ENCODE measurements at places on chromosomes 12 and 14.

GRCh38 chr12:47079981-47080724 is 394 bp upstream of the AMIGO2 start:
- peak; percentile 49 for DNase-seq

DNA sequence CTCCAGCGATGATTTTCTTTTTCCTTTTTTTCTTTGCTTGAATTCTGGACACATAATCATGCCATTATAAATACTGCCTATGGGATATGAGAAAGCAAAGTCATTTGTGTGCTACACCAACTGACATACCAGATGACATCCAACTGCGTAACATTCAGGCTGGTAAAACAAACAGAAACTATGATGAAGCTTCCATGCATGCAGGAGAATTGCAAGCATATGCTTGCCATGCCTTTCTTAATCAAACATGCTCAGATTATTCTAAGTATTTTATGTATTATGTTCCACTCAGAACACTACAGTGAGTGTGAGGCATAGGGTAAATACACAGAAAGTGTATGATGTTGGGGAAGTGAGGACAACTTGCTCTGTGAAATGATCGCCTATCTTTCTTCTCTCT is 97.4 kb downstream of the C12orf50 start:
- DNase-seq = no peak

- no peak for DNase-seq
Observed at GRCh38 chr12:104603545-104603973, 146.8 kb downstream of the CHST11 start.

GRCh38 chr14:63737582-63738006 is 9.7 kb upstream of the SGPP1 start:
- DNase-seq = no peak

DNA sequence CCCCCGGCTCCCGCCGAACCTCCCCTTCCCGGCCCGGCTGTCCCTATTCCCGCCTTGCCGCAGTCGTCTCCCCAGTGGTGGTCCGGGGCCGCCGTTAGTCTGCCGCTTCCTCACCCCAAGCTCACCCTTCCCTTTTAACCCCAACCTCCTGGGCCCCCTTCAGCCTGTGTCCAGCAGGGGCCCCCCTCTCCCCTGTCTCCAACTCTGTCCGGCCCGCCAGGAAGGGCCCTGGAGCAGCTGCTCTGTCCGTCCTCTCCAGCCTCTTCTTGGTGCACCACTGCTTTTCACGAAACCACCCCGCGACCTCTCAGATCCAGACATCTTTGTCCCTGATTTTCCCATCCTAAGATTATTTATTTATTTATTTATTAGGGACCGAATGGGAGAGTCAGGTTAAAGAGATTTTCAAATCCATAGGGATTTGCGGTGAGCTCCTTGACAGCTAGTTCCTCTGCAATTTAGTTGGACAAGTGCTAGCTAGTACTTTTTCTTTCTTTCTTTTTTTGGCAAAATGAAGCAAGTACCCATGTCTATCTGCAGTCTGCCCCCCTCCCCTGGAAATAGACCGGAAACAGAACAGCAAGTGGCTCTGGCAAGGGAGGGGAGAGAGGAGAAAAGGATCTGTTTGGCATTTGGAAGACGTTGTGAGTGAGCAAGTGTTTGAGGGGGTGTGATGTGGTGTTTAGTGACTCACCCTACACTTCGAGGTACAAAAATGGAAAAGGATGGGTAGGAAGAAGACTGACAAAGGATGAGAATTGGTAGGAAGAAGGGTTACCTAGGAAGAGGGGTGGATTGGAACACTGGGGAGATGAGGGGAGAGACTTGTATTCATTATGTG is 632 bp downstream of the UBR7 start:
- no peak for DNase-seq

- no peak for DNase-seq
Observed at GRCh38 chr14:95402578-95402977, 82.9 kb upstream of the CLMN start.

- no peak for DNase-seq
Observed at GRCh38 chr14:49895480-49895879, 2.6 kb downstream of the ARF6 start.

DNA sequence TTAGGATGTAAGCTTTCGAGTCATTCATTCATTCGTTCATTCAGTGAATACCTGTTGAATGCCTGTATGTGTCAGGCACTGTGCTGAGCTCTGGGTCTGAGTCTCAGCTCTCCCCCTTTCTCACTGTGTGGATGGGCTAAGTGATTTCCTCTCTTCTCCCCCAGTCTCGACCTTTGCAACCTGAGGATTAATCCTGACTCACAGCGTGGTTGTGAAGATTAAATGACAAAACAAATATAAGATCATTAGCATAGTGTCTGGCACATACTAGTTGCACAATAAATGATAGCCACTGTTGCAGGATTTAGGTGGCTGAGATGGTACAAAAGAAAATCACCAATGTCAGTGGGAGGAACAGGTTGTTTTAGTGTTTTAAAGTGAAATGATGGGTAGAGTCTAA is 136.7 kb downstream of the GPR135 start:
- DNase-seq = no peak

GRCh38 chr14:83478741-83479140 is 1945.1 kb upstream of the SEL1L start:
- DNase-seq = no peak

GRCh38 chr12:127459166-127459565 is 807.8 kb upstream of the TMEM132C start:
- DNase-seq = peak; percentile 7

DNA sequence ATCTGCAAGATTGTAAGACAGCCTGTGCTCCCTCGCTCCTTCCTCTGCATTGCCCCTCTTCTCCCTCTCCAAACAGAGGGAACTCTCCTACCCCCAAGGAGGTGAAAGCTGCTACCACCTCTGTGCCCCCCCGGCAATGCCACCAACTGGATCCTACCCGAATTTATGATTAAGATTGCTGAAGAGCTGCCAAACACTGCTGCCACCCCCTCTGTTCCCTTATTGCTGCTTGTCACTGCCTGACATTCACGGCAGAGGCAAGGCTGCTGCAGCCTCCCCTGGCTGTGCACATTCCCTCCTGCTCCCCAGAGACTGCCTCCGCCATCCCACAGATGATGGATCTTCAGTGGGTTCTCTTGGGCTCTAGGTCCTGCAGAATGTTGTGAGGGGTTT is 37.4 kb downstream of the DAD1 start:
- DNase-seq = no peak

- DNase-seq = no peak
Observed at GRCh38 chr14:57487771-57488170, 5.9 kb downstream of the CCDC198 start.

DNA sequence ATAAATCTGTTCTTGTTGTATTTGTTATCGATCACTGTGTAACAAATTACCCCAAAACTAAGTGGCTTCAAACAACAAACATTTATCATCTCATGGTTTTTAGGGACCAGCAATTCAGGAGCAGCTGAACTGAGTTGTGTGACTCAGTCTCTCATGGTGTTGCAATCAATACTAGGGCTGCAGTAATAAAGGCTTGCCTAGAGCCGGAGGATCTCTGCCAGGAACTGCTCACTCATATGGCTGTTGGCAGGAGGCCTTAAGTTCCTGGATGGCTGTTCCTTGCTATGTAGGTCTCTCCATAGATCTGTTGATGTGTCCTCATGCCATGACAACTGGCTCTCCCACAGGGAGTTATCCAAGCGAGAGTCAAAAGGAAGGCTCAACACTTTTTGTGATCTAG is 3.8 kb upstream of the PSMC6 start:
- peak; percentile 93 for DNase-seq

All from GM04503 (cell line).